Stimulated activated CD4-positive, alpha-beta T cell treated with anti-CD3 and anti-CD28 coated beads, Interleukin-12 subunit alpha, Interleukin-12 subunit beta, amount 100 ng/mL, for 4 hours (primary cell): ENCODE measurements at places on chromosomes 1 and 21.

DNA sequence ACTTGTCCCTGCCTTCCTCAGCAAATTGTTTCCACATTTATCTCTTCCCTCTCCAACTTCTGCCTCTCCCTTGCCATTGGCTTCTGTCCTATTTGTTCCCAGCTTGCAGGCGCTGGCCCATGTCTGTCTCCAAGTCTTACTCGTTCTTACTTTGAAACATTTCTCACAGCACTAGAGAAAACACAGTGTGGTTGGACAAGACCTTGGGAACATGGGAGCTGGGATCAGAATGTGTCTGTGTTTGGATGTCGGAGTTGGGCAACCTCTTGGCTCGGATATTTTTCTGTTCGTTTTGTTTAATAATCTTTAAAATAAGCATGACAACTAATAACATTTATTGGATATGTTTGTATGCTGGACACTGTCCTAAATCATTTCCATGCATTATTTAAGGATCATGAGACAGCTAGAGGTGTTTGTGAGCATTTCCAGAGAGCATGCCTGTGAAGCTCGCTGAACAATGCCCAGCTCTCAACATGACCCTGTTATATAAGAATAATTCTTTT lies 5.9 kb upstream of the BRWD1 start:
- no peak for DNase-seq

- DNase-seq = no peak
These were observed 463.3 kb upstream of the BRINP3 start for GRCh38 chr1:190940951-190941350.

DNA sequence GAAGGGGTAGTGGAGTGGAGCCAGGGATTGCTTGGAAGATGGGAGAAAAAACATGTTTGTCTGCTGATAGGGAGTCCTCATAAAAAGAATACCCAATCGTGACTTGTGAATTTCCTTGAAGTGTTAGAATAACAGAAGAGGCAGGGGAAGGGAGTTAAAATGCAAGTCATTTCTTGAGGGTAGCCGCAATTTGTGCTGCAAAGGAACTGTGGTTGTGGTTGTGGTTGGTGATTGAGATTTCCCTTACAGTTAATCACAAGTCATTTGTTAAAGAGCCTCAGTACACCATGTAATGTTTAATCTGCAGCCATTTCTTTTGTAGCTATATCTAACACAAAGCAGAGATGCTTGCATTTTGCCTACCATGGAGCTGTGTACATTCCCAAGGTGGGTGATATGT lies 38.5 kb upstream of the EGLN1 start:
- peak; percentile 14 for DNase-seq

- no peak for DNase-seq
These were observed 21.7 kb downstream of the ZBTB8B start for GRCh38 chr1:32486463-32487113.

DNA sequence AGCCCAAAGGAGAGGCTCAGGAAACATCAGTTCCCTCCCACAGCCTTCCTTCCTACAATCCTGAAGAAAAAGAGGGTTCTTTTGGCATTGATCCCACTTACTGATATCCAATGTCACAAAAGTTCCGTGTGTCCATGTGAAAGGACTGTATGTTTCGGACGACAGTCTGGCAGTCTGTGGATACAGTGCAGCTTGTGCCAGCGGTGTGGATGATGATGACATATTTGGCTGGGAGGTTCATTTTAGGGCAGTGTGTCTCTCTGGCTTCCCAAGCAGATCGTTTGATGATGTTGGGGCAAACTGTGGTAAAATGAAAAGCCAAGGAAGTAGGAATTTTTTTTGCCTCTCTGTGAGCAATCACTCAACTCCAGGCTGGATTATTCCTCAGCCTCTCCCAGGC lies 10.4 kb downstream of the PGLYRP3 start:
- no peak for DNase-seq

GRCh38 chr1:195733408-195733807 lies 874.8 kb downstream of the KCNT2 start:
- no peak for DNase-seq

- DNase-seq = peak; percentile 5
These were observed at the start of gene KCNK1 for GRCh38 chr1:233613252-233614172. Gene KCNK1 (plus strand): TSS chr1:233614106. CDS start chr1:233614172, 66 bp downstream.

GRCh38 chr1:20373764-20374163 lies 83.1 kb downstream of the VWA5B1 start:
- DNase-seq = no peak

GRCh38 chr1:208173749-208174148 lies 70.4 kb downstream of the PLXNA2 start:
- DNase-seq = no peak

- DNase-seq = no peak
These were observed 101.8 kb upstream of the LPGAT1 start for GRCh38 chr1:211932231-211932932.

- DNase-seq = no peak
These were observed 12.8 kb downstream of the THEMIS2 start for GRCh38 chr1:27885114-27885528.

GRCh38 chr1:18283601-18284385 lies 176.2 kb downstream of the IGSF21 start:
- no peak for DNase-seq

GRCh38 chr1:52263153-52263910 lies 102.7 kb downstream of the CC2D1B start:
- no peak for DNase-seq

DNA sequence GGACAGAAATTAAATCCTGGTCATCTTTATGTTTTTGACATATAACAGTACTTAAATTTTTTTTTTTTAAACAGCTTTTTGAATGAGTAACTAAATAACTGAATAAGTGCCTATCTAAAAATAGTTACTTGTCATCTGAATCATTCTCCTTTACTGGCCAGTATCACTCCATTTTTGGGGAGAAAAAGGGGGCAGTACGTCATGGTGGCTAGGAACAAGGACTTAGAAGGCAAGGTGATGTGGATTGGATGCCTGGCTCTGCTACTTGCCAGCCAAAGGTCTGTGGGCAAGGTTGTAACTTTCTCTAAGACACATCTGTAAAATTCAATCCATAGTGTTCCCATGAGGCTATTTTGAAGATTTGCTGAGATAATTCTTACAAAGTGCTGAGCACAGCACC lies 220.4 kb upstream of the DEPDC1 start:
- DNase-seq = no peak

DNA sequence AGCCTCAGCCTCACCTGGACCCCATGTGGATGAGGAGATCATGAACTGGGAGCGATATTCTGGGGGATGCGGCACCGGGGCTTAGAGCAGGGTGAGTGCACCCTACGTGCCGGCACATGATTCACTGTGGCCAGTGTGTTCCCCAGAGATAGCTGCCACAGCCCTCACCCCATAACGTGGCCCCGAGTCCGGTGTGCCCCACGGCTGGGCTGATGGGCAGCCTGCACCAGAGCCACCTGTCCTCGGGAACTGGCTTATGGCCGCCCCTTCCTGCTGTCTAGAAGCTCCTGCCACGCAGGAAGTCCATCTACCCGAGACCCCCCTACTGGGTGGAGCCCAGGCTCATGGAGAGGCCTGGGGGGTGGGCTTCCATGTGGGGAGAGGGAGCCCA lies 39.1 kb upstream of the SLC19A1 start:
- DNase-seq = no peak

DNA sequence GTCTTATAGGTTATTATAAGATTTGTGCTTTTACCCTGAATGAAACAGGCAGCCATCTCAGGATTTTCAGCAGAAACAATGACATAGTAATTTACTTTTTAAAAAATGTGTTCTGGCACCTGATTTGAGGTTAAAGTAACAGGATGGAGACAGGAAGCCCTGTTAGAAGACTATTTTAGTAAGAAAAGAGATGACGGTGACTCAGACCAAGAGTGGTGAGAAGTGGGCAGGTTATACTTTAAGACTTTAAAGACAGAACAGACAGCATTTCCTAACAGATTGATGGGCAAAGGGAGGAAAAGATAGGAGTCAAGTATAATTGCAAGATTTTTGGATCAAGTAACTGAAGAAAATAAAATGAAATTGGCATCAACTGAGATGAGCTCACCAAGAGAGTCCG lies 436.8 kb upstream of the NR5A2 start:
- DNase-seq = no peak

DNA sequence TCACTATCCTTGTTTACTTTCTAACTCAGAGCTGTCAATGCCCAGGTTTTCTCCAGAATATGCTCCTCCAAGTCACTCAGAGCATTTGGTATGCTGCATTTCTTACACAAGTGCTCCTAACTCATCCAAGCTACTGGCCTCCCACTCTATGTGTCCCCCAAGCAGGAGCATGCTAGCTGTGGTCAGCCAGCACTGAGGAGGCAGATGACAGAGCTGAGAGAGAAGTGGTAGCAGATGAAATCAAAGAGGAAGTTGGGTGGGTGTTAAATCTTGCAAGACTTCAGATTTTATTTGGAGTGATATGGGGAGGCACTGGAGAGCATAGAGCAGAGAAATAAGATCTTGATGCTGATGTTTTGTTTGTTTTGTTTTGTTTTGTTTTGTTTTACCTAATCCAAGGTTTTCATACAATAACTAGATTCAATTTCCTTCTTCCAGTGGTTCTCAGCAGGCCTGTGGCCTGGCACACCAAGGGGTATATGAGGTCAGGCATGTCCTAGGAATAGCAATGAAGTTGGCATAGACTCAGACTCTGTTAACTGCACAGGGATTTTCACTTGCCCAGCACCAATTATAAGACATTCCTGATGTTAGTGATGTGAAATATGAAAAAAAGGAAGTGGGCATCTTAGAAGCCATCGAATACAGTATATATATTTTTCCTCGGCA lies 3.1 kb upstream of the PGBD5 start:
- DNase-seq = no peak

- DNase-seq = no peak
These were observed 1372.9 kb upstream of the ADGRL2 start for GRCh38 chr1:80427881-80428280.

DNA sequence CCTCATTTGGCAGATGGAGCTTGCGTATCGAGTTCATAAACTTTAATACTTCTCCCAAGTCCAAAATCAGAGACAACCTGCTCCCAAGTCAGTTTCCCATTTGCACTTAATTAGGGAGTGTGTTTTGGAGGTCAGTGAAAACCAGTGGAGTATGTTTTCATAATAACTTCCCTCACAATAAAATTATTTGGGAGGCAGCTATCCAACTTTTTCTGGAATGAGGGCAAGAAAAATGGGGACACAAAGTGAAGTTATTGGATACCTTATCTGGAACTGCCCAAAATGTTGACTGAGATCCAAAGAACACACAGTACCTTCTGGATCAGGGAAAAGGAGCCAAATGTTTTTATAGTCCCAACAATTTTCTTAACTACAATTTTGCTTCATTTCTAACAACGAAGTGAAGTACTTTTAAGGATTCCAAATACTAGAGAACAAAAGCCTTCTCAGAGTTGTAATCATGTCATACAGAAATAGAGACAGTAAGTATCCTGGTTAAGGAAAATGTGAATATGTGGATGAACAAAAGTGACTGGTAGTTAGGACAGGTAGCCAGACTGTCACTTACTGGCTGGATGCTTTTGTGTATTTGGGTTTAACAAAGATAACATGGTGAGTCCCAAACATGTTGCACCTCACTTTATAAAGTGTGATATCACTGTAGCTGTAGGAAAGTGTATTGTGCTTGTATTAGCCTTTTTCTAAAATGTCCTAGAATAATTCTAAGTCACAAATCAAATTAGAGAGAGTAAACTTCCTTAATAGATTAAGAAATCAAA lies 325.0 kb downstream of the HLX start:
- no peak for DNase-seq

GRCh38 chr1:86430376-86430775 lies 6.4 kb downstream of the CLCA2 start:
- no peak for DNase-seq

- peak; percentile 66 for DNase-seq
These were observed 581 bp downstream of the SSU72 start for GRCh38 chr1:1573843-1574720.

- DNase-seq = no peak
These were observed 9.5 kb downstream of the ETNK2 start for GRCh38 chr1:204142032-204142974.
